ENCODE measurements at places on chromosomes 6 and 20.

DNA sequence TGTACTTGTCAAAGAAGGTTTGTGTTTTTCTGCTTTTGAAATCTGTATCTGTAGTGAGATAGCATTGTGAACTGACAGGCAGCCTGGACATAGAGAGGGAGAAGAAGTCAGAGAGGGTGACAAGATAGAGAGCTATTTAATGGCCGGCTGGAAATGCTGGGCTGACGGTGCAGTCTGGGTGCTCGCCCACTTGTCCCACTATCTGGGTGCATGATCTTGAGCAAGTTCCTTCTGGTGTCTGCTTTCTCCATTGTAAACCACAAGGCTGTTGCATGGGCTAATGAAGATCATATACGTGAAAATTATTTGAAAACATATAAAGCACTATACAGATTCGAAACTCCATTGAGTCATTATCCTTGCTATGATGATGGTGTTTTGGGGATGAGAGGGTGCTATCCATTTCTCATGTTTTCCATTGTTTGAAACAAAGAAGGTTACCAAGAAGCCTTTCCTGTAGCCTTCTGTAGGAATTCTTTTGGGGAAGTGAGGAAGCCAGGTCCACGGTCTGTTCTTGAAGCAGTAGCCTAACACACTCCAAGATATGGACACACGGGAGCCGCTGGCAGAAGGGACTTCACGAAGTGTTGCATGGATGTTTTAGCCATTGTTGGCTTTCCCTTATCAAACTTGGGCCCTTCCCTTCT lies 18.4 kb downstream of the CD83 start:
- no peak for DNase-seq

GRCh38 chr6:165895421-165896165 lies 232.6 kb upstream of the PDE10A start:
- DNase-seq, result no peak

- peak; percentile 70 for DNase-seq
Measured at GRCh38 chr6:157823528-157824370, 703 bp downstream of the SNX9 start.

DNA sequence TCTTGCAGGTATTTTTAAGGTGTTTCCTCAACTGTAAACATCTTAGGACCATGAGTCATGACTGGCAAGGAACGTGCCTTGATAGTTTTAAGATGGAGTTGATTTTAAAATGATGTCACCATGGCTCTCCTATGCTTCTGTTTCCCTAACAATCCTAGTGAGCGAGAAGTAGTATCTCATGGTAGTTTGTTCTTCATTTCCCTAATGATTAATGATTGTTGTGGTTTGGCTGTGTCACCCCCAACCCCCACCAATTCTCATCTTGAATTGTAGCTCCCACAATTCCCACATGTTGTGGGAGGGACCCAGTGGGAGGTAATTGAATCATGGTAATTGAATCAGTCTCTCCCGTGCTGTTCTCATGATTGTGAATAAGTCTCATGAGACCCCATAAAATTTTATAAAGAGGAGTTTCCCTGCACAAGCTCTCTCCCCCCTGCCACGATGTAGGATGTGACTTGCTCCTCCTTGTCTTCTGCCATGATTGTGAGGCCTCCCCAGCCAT lies 16.8 kb upstream of the BNIP5 start:
- DNase-seq, result no peak

GRCh38 chr6:53020005-53020744 lies 25.1 kb upstream of the GSTA4 start:
- no peak for DNase-seq

Measured in D341Med (cell line).